ENCODE measurements at places on chromosomes 7 and 10.

DNA sequence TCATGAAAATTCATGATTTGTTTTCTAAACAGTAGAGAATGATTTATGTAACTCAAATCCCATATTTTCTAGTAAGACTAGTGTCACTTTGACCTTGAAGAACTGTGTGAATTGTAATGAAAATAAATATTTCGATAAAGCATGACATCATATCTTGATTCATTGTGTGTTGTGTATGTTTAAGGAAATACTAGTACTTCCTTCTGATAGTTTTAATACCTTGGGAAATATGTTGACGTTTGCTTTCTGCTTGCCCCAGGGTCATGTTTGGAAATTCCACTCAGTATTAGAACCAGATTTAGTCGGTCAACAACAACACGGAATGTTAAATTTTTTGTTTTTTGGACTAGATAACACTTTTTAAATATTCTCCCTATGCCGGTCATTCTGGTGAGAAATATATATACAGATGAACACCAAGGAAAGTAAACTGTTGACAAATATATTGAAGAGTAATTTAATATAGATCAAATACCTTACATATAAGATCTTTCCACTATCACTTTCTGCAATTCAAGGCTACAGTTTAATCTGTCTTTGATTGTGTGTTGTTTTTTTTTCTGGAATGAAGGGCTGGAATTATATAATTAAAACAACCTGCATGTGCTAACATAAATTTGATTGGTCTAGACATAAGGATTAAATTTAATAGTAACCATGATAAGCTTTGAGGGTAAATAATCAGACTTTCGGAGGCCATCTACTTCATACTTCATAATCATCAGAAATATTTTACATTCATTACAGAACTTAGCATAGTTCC, 126.2 kb downstream of the MDFIC start:
- DNase-seq = no peak

DNA sequence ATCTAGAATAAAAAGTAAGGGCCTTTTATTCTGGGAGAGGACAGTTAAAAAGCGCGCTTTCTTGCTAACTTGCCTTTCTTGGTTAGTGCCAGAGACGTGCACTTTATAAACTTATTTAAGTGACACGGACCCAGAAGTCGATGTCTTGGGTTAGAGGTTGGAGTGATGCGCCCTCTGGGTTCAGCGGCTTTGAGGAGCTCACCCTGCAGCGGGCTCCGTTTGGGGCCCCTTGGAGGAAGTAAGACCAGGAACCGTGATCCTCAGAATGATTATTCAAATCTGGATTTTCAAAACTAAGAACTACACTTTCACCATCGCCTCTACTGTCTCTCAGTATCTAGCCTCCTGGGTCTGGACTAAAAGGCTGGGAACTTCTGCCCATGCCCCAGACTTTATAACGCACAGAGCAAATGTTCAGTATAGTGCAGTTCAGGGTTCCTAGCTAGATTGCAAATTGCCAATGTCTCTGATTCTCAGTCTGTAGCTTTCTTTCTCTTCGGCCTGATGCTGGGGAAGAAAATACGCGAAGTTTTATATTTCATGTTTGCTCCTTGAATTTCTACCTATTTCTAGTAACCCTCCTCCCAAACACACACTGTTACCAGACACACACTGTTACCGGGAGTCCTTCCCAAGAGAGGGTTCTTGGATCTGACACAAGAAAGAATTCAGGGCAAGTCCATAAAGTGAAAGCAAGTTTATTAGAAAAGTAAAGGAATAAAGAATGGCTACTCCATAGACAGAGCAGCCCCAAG, 18.6 kb upstream of the SMO start:
- peak; percentile 32 for DNase-seq

GRCh38 chr7:115038158-115038557, 116.3 kb downstream of the MDFIC start:
- DNase-seq = no peak

DNA sequence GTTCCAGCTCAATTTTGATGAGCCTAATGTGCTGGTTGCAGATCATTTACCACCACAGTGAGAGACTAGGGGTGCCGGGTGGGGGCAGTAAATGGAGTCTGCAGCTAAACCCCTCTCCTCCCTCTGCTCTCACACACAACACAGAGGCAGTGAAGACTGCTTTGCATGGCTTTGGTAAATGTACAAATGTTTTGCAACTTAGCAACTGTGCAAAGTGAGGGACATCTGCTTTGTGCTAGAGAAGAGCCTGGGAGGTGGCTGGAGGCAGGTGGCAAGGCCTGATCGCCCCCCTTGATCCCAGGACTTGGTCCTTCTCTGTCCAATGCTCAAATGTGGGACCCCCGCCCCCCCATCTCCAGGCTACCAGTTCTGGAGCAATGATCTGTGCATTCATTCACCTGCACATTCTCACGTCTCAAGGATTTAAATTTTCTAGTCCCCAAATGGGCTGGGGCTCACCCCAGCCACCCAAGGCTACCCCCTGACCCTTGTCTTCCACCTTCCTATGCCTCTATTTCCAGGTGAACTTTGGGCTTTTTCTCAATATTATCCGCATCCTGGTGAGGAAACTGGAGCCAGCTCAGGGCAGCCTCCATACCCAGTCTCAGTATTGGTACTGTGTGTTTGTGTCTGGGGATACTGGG, 11.6 kb downstream of the GHRHR start:
- no peak for DNase-seq

DNA sequence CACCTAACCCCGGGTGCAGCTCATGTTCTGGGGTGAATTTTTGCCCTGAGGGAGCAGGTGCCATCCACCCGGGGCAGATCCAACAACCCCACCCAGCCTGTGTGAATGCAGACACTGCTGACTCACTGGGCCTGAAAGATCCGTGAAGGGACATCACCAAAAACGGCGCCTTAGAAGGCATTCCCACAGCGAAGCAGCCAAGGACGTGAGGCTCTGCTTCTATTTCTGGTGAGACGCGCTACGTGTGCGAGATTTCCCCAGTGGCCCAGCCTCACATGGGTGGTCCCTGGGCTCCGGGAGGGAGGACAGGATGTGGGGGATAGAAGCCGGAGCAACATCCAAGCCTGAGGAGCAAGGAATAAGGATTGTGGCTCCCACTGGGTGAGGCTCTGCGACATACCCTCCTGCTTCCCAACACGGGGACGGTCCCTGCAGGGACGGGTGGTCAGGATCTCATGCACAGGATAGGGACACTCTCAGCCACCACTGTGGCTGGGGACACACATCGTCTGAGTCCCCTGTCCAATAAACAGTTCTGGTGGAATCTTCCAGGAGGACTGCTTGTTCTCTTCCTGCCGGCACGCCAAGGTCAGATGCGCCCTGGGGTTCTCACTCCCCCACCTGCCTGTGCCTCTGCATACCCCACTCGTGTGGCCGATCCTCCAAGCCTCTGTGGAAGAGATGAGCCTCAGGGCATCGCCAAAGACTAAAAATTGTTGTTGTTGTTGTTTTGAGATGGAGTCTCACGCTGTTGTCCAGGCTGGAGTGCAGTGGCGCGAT, 70.2 kb downstream of the ZRANB1 start:
- no peak for DNase-seq

DNA sequence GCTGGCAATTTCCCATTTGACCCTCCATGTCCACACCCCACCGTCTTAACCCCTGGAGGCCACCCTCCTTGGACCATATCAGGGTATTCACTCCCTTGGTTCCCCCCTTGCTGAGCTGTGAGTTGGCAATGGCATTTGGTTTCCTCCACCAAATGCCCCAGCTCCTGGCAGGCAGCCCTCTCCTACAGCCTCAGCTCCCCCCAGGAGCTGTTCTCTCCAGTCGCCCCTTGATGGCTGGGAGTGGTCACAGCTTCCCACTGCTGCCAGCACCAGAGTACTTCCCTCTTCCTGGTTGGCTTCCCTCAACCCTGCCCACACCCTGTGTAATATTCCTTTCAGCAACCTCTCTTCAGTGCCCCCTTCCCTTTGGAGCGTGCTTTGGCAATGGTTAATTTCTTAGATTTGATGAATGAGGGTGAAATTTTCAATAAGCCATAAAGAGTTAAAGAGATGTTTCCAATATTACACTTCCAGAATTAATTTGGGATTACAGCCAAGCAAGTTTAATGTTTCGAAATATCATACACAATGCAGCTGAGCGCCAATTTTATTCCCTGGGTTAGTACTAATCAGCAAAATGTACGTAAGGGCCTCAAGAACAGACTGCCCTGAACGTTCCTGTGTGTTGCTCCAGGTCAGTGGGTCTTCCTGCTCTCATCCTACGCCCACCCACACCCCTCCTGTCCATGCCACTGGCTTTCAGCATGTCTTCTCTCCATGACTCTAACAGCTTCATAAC, 207.1 kb upstream of the NFE2L3 start:
- no peak for DNase-seq

DNA sequence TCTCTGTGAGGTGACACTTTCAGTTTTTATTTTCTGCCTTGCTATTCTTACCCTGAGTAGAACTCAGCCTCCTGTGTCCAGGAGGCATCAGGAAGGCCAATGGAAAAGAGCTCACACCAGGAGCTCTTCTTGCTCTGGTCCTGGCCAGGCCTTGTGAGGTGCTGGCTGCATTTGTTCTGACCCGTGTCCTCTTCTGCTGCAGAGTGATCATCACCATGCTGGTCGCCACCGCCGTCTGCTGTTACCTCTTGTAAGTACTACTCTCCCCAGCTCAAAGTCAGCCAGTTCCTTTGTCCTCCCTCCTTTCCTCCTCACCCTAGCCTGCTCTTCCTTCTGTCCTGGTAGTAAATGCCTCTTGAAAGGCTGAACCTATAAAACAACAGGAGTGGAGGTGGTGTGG, 1.6 kb downstream of the ATP6V0E2 start:
- DNase-seq = no peak

DNA sequence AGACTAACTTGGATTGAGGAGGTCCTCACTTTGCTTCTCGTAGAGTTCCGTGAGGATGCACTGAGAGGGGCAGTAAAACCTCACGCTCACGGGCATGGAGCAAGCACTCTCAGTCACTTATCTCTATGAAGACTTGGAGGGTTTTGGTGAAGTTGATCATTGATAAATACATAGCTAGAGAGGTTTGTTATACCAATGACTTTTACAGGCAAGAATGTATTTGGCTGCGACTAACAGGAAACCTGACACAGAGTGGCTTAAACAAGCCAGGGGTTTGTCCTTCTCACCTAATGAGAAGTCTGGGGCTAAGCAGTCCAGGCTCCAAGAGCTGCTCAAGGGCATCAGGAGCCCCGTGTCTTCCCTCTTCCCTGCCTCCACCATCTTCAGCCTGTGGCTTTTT, 6.1 kb downstream of the BICC1 start:
- DNase-seq = no peak

- DNase-seq = no peak
Observed at GRCh38 chr7:34155220-34155908, 250.0 kb downstream of the BMPER start.

GRCh38 chr7:142645777-142646176, 103.5 kb upstream of the PRSS1 start:
- DNase-seq = no peak

- DNase-seq = no peak
Observed at GRCh38 chr7:33719059-33719581, 186.2 kb upstream of the BMPER start.

DNA sequence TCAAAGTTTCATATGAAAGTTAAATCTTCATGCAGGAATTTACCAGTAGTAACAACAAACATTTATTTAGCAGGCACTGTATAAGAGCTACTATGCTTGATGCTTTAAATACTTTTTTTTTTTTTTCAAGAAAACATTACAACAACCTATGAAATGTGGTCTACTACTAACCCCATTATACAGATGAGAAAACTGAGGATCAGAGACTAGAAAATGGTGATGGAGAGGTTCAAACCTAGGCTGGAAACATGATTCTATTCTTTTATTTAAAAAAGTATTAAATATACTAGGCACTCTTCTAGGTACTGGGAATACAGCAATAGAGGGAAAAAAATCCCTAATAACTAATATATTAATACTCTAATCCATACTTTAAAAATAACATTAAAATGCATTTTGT, 40.6 kb upstream of the TMEM168 start:
- DNase-seq = no peak

GRCh38 chr7:105060923-105061322, 46.9 kb downstream of the KMT2E start:
- DNase-seq = no peak

DNA sequence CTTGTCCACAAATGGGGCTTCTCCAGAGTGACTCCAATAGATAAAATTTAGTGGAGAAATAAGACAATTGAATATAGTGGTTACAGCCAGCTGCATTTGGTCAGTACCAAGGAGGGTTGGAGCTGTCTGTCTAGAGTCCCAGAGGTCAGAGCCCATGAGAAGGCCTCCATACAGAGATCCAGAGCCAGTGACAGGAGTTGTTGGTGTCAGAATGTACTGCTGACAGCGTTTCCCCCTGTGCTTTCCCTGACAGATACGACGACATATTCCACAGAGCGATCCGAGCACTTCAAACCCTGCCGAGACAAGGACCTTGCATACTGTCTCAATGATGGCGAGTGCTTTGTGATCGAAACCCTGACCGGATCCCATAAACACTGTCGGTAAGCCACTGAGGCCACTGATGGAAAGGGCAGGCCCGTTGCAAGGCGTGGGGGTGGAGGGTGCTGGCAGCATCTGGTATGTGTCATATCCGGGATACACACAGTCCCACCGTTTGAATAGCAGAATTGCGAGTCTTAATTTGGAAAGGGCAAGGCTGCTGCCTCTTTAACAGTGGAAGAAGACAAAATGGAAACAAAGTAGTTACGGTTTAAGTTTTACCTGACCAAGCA, 483.6 kb downstream of the NRG3 start:
- DNase-seq = no peak

DNA sequence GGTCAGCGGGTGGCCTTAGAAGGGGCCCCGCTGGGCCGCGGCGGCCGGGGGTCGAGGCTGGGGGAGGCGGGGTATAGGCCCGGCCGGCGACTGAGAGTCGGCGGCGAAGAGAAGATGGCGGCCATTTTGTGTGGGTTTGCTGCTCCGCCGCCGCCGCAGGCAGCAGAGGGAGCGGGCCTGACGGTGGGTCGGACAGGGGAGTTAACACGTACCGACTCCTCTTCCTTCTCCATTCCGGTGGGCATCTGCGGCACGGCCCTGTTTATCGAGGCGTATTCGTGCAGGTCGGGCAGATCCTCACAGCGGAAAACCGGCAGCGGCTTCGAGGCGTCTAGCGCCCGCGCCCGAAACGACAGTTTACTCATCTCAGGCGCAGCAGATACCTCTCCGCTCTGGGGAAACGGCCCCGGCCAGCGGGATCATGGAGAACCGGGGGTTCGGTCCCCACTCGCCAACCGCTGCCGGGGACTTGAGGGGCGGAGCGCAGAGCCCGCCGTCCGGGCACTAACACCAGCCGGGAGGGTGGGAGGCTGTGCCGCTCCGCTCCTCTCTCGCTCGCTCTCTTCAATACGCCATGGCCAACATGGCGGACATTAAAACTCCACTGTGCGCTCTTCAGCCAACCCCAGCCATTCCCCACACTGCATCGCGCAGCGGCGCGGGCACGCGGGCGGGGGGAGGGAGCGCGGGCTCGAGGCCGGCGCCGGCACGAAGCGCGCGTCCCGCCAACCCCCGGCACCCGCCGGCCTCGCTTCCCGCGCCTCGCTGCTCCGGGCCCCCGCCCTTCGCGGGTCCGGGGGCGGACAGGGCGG, at the start of gene EPC1:
Gene EPC1 (minus strand): TSS at position 608 of the 812 bp plus-strand sequence. CDS start 243 bp downstream, at position 365.
- peak; percentile 87 for DNase-seq
